Stimulated activated CD4-positive, alpha-beta T cell treated with anti-CD3 and anti-CD28 coated beads, Interleukin-1b, Interleukin-23, amount 100 ng/mL, for 1 hour (primary cell): ENCODE measurements at places on chromosomes 1 and 21.

- no peak for DNase-seq
These were observed 42.7 kb upstream of the GJB5 start for GRCh38 chr1:34712007-34712688.

DNA sequence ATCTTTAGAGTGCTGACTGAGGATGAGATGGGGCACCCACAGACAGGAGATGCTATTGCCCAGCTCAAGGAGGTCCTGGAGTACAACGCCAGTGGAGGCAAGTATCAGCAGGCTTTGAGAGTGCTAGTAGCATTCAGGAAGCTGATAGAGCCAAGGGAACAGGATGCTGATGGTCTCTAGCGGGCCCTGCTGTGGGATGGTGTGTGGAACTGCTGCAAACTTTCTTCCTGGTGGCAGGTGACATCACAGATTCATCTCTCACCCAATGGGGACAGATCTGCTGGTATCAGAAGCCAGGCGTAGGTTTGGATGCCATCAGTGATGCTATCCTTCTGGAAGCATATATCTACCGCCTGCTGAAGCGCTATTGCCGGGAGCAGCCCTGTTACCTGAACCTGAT is 609.8 kb upstream of the NCAM2 start:
- no peak for DNase-seq

DNA sequence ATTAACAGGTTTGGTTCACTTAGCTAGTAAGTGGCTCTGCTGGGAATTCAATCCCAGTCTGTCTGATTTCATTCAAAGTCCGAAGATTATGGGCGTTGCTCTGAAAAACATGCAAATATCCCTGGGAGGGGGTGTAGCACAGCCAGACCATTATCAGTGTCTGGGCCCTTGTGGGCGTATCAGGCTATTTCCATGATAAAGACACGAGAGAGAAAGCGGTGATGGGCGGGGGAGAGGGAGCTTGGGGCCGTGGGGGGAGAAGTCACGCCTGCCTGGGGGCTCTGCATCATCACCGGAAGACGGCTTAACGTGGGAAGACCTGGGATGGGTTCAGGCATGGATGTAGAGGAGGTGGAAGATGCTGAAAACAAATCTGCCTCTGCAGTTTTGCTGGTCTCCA is 25.8 kb downstream of the IL6R start:
- no peak for DNase-seq

DNA sequence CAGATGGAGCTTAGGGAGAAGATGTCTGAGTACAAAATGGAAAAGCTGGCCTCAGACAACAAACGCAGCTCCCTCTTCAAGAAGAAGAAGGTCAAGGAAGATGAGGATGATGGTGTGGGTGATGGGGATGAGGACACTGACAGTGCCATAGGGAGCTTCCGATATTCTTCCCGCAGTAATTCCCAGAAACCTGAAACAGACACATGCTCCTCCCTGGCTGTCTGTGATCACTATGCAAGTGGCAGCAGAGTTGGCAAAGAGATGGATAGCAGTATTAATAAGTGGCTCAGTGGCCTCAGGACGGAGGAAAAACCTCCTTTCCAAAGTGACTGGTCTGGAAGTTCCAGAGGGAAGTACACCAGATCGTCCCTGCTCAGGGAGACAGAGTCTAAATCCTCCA is 33.8 kb downstream of the STYXL2 start:
- DNase-seq, result no peak

GRCh38 chr1:32372149-32372756 is 9.9 kb downstream of the TSSK3 start:
- no peak for DNase-seq

DNA sequence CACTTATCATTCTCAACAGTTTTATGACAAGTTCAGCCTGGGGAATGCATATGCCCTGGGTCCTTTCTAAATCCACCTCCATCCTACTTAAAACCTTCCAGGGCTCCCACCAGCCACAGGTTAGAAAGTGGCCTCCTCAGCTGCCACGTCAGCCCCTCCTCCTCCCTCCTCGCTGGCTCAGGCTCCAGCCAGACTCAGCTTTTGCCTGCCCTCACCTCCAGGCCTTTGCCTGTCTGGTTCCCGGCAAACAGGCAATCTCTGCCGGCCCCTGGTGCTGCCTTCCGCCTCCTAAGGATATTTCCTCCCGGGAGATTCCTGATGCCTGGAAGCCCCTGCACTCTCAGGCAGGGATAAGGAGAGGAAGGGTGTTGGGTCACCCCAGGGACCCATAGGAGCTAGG is 9.5 kb downstream of the RHBG start:
- DNase-seq, result no peak

GRCh38 chr1:64184003-64184440 is 19.4 kb upstream of the UBE2U start:
- no peak for DNase-seq

DNA sequence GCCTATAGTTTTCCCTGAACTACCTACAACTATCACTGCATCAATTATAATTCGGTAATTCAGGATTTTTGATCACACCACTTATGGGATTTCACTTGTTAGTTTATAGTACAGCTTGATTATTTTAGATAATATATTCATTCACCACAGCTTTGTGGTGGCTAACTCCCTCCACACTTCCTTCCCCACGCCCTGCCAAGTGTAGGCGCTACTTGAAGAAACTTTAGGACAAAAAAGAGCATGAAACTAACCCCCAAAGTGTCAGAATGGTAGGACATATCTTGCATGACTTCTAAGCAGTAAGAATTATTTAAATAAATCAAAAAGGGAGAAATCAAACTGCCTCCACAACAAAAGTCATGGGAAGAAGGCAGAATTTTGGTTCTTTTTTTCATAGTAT is 70.1 kb downstream of the LHX9 start:
- no peak for DNase-seq

GRCh38 chr21:45584786-45585185 is 42.5 kb upstream of the SLC19A1 start:
- no peak for DNase-seq

DNA sequence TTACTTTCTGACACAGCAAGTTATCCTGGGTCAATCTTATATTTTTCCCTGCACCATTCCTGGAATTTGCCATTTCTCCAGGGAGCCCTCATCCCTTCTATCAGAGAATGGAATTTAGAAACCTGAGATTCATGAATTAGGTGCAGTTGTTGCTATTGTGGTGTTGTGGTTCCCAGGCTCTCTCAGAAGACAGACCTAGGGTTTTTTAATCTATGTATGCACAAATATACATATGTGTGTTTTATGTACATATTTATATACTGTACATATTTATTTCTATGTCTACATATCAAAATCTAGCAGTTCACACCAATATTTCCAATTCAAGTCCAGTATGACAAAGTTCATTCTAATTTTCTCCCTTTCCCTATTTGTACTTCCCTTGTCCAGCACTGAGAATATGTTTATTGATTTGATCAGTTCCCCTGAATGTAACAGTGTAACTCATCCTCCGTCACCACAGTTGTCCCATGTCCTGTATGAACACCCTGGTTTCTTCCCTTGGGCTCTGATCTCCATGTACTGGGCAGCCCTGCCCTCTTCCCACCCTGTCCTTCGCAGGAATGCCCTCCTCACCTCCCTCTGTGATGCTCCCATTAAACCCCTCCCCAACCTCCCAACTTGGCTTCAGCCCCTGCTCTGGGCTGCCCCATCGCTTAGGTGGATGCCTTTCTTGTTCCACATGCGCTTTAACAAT is 145.5 kb downstream of the VPS13D start:
- no peak for DNase-seq

- DNase-seq, result no peak
These were observed 126.2 kb downstream of the LACTBL1 start for GRCh38 chr1:22846458-22846857.

GRCh38 chr1:230509281-230509977 is 83.3 kb upstream of the PGBD5 start:
- DNase-seq, result no peak
